ENCODE measurements at places on chromosomes 2 and 18.

GRCh38 chr18:48061781-48062570, 131.5 kb upstream of the SMAD2 start:
- no peak for DNase-seq

- no peak for DNase-seq
Observed at GRCh38 chr2:204441316-204441715, 104.0 kb upstream of the PARD3B start.

- no peak for DNase-seq
Observed at GRCh38 chr2:128199141-128199540, 108.1 kb downstream of the UGGT1 start.

GRCh38 chr2:241671457-241672240, 15.0 kb downstream of the DTYMK start:
- DNase-seq = no peak

DNA sequence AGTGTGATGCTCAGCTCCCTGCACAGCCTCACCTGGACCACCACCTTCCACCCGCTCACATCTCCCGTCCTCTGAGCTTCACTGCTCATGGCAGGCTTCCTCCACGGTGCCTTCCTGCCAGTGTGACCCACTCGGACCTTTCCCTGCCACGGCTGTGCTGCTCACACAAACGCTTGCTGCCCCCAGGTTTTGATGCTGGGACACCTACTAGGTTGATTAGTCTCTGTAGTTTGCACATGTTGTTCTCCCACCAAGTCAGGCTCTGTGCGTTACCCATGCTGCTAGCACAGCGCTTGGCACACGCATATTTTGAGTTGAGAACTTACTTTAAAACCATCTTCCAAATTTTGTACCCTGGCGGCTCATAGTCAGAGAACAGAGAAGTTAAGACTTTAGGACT, 2.1 kb downstream of the MC2R start:
- no peak for DNase-seq

DNA sequence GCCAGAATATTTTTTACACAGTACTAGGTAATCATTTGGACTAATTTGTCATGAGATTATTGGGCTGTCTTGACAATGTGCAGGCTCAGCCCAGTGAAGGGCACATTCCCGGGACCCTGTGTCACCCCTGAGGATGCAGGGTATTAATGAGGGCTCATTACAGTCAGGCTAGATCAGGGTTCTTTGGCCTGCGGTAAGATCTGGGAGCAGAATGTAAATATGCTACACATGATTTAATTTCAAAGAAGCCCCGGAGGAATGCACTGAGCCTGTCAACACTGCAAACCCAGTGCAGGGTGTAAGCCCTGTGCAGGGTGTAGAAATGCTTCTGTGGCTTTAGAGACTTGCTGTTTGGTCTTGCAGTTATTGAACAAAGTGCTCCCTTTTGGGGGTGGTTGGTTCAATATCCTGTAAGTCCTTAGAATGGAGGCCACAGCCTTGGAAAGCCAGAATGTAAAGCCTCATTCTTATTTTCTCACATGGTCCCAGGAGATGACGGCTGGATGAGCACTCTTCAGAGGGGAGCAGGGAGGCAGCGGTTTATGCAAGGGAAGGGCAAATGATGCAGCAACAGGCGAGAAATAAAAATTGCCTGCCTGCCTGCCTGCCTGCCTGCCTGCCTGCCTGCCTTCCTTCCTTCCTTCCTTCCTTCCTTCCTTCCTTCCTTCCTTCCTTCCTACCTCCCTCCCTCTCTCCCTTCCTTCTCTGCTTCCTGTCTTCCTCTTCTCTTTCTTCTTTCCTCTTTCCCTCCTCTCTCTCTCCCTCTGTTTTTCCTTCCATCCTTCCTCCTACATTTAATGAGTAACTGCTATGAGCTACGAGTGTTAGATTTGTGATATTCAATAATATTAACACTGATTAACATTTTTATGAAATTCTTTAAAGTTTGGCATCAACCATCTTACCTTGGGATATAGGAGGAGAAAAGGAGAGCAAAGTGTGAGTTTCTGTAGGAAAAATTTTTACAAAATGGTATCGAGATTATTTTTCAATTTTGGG, 148.8 kb downstream of the VAPA start:
- peak; percentile 89 for DNase-seq

GRCh38 chr2:49936965-49937364, 782.6 kb upstream of the FSHR start:
- DNase-seq = no peak

DNA sequence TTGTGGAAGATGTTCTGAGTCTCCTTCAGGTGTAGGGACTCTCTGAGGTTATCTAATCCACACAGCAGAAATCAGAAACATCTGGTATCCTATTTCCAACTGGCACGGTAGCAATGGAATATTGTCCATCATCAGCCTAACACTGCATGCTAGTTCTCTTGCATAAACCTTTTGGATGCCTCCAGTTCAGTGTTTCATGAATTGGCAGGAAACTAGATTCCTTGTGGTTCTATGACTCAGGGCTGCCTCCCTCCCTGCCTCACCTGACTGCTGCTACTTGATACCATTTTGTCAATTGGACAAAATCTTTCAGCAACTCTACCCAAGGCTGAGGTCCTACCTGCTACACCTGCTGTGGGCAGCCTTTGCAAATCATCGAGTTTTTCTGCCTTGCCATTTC, 130.9 kb downstream of the TPGS2 start:
- no peak for DNase-seq

DNA sequence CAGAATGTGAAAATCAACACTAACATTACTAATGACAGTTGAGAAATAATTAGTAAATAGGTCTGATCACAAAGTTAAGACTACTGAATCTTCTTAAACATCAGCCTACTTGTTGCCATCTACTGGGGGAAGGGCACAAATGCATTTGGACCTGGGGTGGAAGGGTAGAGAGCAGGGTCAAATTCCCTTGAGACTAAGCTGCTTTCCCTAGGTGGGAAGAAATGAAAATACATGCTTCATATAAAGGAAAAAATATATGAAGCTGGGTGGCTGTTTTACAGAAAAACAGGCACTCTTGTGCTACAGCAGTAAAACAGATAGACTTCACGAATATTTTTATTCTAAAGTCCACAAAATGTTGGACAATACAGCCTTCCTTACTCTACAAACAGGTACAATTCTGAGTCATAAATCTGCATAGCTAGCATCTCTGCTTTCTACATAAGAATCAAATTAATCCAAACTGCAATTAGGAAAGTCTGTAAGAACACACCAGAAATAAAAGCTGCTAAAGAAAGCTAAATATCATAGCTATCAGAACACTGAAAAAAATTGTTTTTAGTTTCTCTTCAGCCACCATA, 10.9 kb downstream of the TRIP12 start:
- peak; percentile 28 for DNase-seq

DNA sequence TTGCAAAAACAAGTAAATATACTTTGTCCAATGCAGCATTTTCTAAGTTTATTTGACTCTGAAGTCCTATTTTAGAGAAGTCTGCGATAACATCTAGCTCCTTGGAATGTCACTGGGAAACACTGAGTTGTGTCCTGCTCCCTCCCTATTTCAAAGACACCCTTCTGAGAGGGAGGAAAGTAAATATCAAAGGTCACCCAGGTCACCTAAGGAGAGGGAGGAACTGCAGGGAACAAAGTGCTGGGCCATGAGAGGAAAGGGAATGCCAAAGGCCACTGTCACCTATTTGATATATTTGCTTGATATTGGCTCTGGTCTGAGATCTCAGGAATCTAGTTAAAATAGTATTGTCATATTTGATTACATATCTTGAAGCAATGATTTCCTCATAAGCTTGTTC, 201.3 kb downstream of the GCA start:
- DNase-seq = no peak

DNA sequence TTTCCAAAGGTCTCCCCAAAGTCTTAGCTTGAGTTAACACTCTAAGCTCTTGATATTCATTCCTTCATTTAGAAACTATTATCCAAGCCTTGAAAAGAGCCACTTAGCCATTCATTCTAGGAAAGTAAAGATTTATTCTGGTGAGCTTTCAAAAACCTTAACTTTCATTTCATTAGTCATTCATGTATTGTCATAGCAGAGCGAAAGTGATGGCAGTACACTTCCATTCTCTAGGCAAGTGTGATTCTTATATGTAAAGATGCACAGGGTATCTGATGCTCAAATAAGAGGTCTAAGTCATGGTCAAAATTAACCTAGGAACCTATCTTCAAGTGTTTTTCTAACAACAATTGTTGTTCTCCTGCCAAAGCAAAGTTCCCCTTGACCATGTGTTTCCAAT, 553.0 kb upstream of the FANCL start:
- no peak for DNase-seq

- DNase-seq = no peak
Observed at GRCh38 chr2:146496248-146496647, 1348.6 kb upstream of the ACVR2A start.

DNA sequence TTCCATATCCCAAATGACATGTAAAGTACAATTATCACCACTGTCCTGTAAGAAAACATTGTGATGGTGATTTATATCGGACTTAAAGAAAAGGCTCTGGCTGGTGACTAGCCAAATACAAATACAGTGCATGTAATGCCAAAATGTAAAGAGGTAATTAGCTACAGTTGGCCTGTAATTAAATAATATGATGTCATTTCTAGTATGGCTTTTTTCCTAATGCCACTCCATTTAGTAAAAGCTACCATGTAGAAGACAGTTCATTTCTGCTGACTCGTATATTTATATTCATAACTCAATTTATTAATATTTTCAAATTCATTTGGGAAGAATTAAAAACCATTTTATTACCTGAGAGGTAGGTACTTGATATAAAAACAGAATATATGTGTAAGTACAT, 815.7 kb downstream of the ERBB4 start:
- no peak for DNase-seq

DNA sequence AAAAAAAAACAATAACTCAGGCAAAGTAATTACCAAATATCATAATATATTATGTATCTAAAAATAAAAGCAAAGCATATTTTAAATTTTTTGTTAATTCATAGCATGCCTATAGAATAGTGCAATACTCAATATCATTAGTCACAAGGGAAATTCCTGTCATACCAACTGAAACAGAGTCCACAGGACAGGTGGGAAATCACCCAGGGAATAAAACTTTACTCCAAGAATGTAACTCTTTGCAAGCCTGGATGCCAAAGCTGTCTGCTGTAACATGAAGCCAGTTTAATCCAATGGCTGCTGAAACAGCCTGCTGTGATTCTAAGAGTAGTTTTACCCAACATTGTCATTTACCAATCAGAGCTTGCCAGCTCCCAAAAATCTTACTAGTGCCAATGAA, 40.0 kb upstream of the SULT1C3 start:
- no peak for DNase-seq

- no peak for DNase-seq
Observed at GRCh38 chr2:156800781-156801361, 364.7 kb downstream of the GPD2 start.

GRCh38 chr18:5982332-5982731, 87.0 kb upstream of the TMEM200C start:
- no peak for DNase-seq

- DNase-seq = no peak
Observed at GRCh38 chr2:167310442-167310841, 422.2 kb downstream of the XIRP2 start.

GRCh38 chr2:110702514-110703380, 24.9 kb upstream of the BUB1 start:
- DNase-seq = no peak

- DNase-seq = no peak
Observed at GRCh38 chr18:22452226-22452668, 34.5 kb upstream of the CTAGE1 start.

DNA sequence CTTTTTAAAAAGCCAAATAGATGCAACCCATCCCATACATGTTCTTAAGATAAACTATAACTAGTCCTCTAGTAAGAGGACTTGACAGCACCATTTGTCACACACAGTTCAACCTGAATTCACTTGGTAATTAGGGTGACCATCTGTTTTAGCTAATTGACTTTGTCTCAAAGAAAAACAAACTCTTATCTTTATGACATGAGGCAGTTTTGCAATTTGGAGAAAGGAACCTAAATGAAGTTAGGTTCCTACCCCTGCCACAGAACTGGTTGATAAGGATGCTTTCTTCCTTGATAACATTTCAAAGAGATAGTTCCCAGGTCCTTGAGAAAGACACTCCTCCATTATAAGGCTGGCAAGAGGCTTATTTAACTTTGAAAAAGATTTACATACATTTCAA, 57.4 kb upstream of the LRRTM1 start:
- no peak for DNase-seq

- DNase-seq = no peak
Observed at GRCh38 chr2:222892321-222892720, 31.5 kb downstream of the ACSL3 start.

GRCh38 chr2:230090967-230091366, 22.2 kb upstream of the SLC16A14 start:
- DNase-seq = no peak

DNA sequence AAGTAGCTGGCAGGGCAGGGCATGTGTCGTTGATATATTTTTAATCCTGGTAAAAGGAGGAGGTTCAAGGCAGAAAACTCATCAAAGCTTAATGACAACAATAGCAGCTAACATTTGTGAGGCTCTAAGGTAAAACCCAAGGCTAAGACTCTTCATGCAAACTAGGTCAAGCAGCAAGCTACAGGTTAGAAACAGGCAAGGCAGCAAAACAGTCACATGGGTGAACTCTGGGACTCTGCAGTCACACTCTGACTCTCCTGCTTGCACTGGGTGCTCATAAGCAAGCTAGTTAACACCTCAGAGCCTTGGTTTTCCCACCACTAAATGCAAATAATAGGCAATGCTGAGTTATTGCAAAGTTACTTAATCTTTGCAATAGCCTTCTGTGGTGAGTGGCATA, 7.9 kb downstream of the IL1RN start:
- DNase-seq = no peak

GRCh38 chr18:77884454-77884853, 634.8 kb downstream of the GALR1 start:
- no peak for DNase-seq

- DNase-seq = peak; percentile 7
Observed at GRCh38 chr18:35289727-35290093, 319 bp downstream of the ZSCAN30 start.

- DNase-seq = no peak
Observed at GRCh38 chr2:141940709-141941108, 190.1 kb downstream of the LRP1B start.

GRCh38 chr2:9221223-9221622, 14.6 kb downstream of the ASAP2 start:
- no peak for DNase-seq

DNA sequence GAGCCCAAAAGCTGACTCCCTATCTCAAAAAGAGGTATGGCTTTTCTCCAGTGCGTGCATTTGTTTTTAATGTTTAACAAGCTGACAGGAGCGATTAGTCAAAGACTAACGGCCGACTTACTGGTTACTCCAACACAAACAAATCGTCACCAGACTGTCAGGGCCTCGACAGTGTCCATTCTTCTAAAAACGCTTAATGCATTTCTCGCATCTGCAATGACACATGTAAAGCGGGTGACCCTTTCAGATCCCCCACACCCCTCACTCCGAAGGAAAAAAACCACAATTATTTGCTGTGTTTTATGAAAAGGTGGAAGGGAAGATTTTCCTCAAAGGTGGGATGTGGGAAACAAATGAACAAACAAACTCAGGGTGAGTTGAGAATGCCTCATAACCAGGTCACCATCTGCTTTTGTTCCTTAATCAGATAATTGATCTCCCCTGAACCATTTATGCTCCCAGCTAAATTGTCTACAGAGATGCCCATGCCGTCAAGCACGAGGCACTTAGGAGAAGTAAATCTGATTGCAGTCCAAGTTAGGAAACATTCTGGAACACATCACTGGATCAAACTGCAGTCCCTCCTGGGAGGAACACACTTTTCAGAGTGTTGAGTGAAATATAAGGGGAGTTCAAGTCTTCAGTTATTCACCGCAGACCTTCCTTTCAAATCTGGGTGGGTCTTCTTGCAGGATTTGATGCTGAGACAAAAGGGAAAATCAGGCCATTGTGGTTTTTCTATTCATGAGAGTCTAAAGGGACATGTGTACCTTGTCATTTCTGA, 340.8 kb downstream of the CMPK2 start:
- no peak for DNase-seq

All from SW480 (cell line).